ENCODE measurements at places on chromosomes 13 and 19.

DNA sequence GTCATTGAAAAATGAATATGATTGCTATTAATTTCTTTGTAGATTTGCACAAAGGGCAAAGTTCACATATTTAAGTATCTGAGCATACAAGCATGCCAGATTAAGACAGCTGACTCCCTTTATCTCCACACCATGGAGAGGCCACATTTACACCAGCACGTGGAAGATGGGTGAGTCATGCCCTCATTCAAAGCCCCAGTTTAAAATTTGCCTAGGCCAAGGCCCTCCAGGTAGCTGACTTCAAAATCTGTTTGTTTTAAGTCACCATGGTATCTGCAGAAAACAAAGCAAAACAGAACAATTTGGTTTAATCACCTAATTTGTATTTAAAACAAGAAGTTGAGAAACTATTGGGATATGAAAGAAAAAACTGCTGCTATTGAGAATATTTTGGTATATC lies 109.2 kb downstream of the ESD start:
- no peak for DNase-seq

- DNase-seq, result no peak
Measured at GRCh38 chr13:85597790-85598500, 201.3 kb downstream of the SLITRK6 start.

- peak; percentile 56 for DNase-seq
Measured at GRCh38 chr13:38564256-38565150, 122.4 kb upstream of the FREM2 start.

DNA sequence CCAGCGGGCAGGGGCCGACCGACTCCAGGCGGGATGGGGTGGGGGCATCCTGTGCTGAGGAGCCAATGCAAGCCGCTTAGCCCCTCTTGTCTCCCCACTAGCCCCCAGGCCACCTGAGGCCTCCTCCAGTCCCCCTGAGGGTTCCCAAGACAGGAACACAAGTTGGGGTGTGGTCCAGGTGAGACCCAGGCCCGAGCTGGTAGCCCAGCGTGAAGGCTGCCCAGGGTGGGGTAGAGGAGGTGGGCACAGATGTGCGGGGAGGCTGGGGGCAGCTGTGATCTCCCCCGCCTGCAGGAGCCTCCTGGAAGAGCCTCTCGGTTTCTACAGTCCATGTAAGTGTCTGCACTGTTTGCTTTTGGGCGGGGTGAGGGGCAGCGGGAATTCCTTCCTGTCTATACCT lies 10.4 kb downstream of the TLE6 start:
- DNase-seq, result no peak

- DNase-seq, result no peak
Measured at GRCh38 chr19:35257113-35257461, 8.3 kb downstream of the LSR start.

GRCh38 chr19:7772752-7773291 lies 9.8 kb downstream of the CLEC4M start:
- no peak for DNase-seq

- DNase-seq, result no peak
Measured at GRCh38 chr13:110070511-110071120, 236.3 kb downstream of the COL4A1 start.

DNA sequence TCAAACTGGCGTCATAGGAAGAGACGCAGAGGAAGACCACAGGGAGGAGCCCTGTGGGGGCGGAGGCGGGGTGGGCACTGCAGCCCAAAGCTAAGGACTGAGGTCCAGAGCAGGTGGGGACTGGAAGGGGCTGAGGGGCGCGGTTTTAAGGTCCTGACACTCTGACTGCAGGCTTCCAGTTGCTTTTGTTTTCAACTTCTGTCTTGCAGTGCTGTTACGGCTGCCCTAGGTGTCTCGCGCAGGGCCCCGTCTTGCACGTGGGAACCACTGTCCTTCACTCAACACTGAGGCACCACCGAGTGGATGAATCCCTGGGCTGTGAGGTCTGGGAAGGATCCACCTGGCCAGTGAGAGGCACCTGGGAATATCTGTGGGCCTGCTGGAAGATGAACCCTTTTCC lies 76.0 kb downstream of the TEX29 start:
- DNase-seq, result no peak

DNA sequence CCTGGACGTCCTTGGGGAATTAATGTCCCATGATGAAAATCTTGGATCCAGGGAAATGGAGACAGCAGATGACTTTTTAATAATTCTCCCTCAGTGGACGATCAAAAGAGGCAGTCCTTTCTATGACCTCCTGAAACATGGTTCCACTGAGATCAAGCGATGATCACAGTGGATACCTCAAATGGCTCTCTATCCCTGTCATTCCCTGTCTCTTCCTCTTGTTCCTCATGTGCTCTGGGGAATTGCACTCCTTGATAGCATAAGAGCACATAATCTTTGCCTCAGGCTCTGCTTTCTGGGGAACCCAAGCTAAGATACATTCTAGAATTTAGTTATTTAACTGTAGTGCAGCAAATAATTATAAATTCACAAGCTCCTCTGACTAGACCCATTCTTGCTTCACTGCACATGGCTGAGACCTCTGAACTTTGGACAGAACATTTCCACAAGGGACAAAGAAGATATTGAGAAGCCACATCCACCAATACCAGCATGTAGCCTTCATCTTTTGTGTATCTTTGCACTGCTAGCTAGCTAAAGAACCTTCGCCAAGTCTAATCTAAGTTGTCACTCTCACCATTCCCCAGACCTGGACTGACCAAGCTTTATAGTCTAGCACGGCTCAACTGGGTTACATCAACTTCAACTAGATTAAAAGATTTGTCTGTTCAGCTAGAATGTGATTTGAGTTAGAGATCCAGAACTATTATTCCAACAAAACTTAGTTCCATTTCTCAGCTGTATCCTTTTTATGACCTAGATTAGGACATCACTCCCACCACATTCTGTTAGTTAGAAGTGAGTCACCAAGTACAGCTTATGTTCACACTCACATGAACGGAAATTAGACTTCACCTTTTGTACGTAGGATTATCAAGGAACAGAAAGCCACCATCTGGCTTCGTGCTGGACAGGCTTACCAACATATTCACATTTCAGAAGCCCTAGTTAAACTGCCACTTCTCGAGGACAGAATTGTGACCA lies 142.7 kb downstream of the SUCLA2 start:
- DNase-seq, result no peak

- DNase-seq, result no peak
Measured at GRCh38 chr13:60013166-60013565, 150.6 kb downstream of the DIAPH3 start.

GRCh38 chr19:54399189-54399588 lies 16.1 kb upstream of the TTYH1 start:
- DNase-seq, result no peak

GRCh38 chr13:43994999-43995859 lies 115.5 kb downstream of the LACC1 start:
- no peak for DNase-seq

GRCh38 chr13:74182491-74182890 lies 48.3 kb upstream of the KLF12 start:
- no peak for DNase-seq

- DNase-seq, result no peak
Measured at GRCh38 chr13:59674616-59675015, 489.1 kb downstream of the DIAPH3 start.

DNA sequence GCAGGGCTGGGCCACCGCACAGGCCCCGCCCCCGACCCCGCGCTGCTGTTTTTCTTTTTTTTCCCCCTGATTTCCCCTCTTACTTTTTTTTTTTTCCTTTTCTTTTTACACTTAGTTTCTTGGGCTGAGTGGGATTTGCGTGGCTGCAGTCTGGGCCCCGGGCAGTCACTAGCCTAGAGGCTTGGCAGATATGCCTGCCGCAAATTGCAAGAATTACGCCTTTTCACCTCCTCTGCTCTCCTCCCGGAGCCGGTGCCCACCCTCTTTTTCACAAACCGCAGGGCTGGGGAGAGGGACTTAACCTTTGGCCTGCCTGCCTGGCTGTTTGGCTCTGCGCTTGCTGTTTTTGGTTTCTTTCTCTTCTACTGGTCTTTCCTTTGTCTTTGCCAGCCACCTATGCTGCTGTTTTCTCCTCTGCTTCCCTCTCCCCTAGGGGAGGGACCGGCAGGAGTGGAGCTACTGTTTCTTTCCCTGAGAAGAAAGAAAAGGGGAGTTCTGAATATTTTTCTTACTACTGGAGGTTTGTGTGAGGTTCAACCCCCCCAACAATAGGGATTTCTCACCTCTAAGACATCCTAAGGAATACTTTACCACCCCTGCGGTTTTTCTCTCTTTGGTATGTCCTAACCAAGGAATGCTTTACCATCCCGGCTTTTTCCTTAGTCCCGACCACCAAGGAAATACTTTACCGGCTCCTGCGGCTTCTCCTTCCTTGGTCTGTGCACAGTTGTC lies 11.0 kb downstream of the ZNF552 start:
- no peak for DNase-seq

DNA sequence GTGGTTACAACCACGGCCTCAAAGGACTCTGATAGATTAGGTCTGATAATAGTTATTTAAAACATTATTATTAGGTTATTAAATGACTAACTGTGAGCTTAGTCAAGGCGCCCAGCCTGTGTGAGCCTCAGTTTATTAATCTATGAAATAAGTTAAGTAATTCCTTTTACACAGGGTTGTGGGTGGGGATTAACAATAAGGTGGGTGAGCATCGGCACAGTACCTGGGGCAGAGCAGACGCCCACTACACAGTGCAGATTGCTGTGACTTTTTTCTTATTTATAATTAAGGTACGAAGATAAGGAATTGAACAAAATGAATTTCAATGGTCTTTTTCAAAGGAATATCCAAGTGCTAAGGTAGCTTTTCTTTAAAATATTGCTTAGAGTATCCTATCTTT lies 132.2 kb downstream of the KATNAL1 start:
- DNase-seq, result no peak

DNA sequence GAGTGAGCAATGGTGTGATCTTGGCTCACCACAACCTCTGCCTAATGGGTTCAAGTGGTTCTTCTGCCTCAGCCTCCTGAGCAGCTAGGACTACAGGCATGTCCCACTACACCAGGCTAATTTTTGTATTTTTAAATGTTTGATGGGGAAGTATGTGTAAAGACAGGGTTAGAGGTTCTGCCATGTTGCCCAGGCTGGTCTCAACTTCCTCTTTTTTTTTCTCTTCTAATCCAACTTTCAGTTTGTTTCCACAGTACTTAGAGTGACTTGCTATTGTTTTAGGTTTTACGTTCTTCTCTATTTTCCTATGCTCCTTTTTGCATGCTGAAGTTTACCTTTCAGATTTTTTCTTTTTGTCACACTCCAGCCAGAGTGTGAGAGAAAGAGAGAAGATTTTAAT lies 1433.0 kb downstream of the UQCRFS1 start:
- DNase-seq, result no peak

DNA sequence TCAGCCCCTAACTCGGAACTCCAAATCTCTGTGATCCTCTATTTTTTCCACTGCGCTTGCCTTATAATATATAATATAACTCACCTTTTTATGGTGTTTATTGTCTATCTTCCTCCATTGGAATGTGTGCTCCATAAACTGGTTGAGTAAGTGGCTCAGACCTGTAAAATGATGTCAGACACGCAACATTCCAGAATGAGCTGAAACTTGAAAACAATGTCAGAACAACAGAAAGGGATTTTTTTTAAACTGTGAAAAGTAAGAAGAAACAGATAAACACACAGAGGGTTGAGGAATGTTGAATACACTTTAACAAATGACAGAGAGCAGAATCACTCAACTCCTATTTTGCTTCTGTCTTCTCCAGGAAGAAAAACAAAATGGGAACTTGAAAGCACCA lies 19.1 kb upstream of the FAM216B start:
- DNase-seq, result no peak

DNA sequence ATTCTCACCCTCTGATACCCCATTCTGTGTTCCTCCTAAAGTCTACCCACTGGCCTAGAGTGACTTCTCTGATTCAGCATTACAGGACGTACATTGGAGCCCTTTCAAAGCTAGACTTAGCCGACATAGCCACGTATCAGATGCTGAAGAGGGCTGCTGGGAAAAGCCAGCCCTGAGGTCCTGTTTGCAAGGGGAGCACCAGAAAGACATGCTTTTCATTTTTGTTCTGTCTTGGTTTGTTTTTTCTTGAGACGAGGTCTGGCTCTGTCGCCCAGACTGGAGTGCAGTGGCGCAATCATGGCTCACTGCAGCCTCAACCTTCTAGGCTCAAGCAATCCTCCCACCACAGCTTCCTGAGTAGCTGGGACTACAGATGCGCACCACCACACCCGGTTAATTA lies 6.3 kb upstream of the ZSWIM4 start:
- DNase-seq, result no peak

DNA sequence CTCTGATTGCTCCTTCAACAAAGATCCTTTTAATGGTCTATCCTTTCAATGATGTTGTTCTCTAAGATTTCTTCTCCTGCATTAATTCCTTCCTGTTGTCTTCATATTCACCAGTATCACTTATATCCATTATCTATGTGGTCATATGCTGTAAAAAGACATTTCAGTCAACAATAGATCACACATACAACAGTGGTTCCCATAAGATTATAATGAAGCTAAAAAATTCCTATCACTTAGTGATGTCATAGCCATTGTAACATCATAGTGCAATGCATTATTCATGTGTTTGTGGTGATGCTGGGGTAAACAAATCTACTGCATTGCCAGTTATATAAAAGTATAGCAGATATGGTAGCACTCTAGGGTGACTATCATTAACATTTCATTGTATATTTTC lies 266.1 kb downstream of the LHFPL6 start:
- DNase-seq, result no peak

- DNase-seq, result no peak
Measured at GRCh38 chr19:37953171-37953917, 46.3 kb downstream of the SIPA1L3 start.

GRCh38 chr19:55464662-55465054 lies at the start of gene C19orf85:
Gene C19orf85, minus strand, starts transcription at chr19:55464751. Its CDS starts 197 bp downstream, at chr19:55464554.
- no peak for DNase-seq

GRCh38 chr13:28470296-28470695 lies 24.6 kb downstream of the FLT1 start:
- DNase-seq, result no peak

GRCh38 chr19:51121257-51121656 lies 3.4 kb upstream of the SIGLEC9 start:
- no peak for DNase-seq

GRCh38 chr19:48793271-48793670 lies 17.6 kb downstream of the BCAT2 start:
- DNase-seq, result no peak

- no peak for DNase-seq
Measured at GRCh38 chr13:72648513-72649065, 78.8 kb downstream of the MZT1 start.

DNA sequence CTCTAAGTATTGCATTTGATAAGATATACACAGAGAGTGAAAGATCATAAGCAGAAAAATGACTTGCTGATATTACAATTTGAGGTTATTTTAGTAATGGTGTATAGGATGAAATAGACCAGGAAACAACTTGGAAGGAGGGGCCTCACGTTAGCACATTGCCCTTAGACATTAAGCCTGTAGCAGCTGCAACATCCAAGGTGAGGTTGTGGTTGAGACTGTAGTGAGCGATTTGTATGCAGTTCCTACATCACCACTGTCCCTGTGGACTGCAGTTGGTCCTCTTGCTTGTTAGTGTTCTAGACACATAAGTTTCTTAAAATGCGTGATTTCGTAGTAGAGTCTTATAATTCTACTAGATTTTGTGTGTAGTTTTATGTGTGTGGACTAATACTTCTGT lies 311.3 kb downstream of the ATP8A2 start:
- no peak for DNase-seq

All from globus pallidus (tissue), 1 donor.